ENCODE measurements at places on chromosomes 5 and 9. TPM values are rescaled to one million over a fixed set of nuclear protein-coding genes. Genes with fewer than 3 reads are reported as not detected.

The GLDC gene
- 0.65 TPM for total RNA-seq

The FOXI1 gene
- total RNA-seq = not detected

The SARDH gene
- total RNA-seq = 0.18 TPM

The IL7R gene
- 0.90 TPM for total RNA-seq

The DOCK8 gene
- total RNA-seq = 0.18 TPM

All from fibroblast of the aortic adventitia (primary cell).